ENCODE measurements at places on chromosomes 6 and 20. TPM values are rescaled to one million over a fixed set of nuclear protein-coding genes. Genes with fewer than 3 reads are reported as not detected.

The TLDC2 gene
- total RNA-seq = 0.27 TPM

The DYNLT1 gene
- total RNA-seq = 83.9 TPM

DNA sequence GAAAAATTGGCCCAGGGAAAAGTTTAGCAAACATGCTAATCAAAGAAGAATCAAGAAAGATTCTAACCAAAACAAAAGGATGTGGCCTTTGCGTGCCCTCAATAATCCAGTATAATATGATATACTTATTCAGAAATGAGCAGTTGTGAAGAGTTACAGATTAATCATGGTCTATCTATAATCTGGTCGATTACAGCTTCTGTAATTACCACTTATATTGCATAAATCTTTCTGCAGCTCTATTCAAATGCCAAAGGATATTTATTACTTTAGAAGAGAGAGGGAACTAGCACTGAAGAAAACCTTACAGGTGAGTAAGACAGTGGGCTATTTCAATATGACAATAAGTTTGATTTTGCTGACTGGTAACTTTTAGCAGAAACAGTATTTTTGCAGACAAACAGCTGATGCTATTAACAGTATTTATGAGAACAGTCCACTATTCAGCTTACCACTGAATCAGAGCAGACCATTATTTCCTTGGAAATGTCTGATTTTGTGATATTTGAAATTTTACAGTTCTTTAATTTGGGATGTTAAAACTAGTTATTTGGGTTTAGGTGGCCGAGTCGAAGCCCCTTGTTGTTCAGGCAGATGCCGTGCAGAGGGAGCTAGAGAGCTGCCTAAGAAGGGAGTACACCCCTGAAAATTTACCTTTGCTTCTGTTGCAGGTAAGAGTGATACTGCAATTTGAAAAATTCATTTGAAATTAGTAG lies 92.2 kb downstream of the CEP57L1 start:
- ATAC-seq = no peak

- ATAC-seq = no peak
These were observed 231.0 kb downstream of the HIVEP2 start for GRCh38 chr6:142713959-142714358.

The TINAG gene
- not detected for total RNA-seq

The KIF6 gene
- 0.77 TPM for total RNA-seq

The SLC16A10 gene
- total RNA-seq = 0.93 TPM

DNA sequence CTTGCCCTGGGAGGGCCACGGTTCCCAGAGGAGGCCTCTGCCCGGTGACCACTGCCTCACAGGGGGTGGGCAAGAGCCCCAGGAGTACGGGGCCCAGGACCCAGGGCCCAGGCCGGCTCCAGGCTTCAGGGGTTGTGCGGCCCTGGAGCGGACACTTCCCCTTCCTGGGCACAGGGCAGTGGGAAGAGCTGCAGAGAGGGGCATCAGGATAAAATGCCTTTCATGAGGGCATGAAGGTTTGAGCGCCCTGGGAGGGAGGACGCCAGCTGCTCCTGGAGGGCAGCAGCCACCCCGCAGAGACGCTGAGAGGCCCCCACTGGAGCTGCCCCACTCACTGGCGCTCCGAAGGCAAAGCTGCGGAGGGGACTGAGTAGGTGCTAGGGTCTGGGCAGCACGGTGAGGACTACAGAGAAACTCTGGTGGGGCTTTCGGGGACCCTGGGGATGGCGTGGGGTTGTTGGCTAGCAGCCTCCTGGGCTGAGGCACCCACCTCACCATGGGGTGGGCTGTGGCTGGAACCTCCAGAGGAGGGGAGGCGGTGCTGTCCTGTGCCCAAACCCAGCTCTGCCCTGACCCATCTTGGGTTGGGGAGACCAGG lies 10.4 kb downstream of the LAMA5 start:
- no peak for ATAC-seq

DNA sequence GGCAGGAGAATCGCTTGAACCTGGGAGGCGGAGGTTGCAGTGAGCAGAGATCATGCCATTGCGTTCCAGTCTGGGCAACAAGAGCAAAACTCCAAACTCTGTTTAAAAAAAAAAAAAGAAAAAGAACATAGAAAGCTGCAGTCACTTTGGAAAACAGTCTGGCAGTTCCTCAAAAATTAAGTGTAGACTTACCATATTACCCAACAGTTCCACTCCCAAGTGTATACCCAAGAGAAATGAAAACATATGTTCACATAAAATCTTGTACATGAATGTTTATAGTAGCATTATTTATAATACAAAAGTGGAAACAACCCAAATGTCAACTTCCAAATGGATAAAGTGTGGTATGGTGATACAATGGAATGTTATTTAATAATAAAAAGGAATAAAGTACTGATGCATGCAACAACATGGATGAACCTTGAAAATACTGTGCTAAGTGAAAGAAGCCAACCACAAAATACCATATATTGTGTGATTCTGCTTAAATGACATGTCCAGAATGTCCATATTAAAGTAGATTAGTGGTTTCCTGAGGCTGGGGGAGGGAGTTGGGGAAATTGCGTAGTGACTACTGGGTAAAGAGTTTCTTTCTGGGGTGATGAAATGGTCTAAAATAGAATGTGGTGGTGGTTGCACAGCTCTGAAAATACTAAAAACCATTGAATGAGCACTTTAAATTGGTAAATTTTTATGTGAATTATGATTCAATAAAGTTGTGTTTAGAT lies 62.9 kb downstream of the SUN5 start:
- no peak for ATAC-seq

GRCh38 chr6:87146363-87146762 lies 9.0 kb upstream of the ZNF292 start:
- no peak for ATAC-seq

- ATAC-seq = no peak
These were observed 12.4 kb downstream of the B4GALT5 start for GRCh38 chr20:49701241-49701790.

The EDEM2 gene
- 18.9 TPM for total RNA-seq

The TMEM244 gene
- not detected for total RNA-seq

The FOXQ1 gene
- total RNA-seq = 6.7 TPM

The C6orf58 gene
- total RNA-seq = not detected

GRCh38 chr6:109242029-109242428 lies 140.2 kb downstream of the CD164 start:
- no peak for ATAC-seq

- no peak for ATAC-seq
These were observed 175.7 kb upstream of the SNX9 start for GRCh38 chr6:157647261-157647915.

- no peak for ATAC-seq
These were observed 28.3 kb downstream of the MAS1 start for GRCh38 chr6:159919011-159919511.

Measured in gastroesophageal sphincter (tissue), 4 donors.